ENCODE measurements at places on chromosomes 2 and 18. TPM values are rescaled to one million over a fixed set of nuclear protein-coding genes. Genes with fewer than 3 reads are reported as not detected.

HRH4 gene
- 0.15 TPM for total RNA-seq

ESCO1 gene
- 5.1 TPM for total RNA-seq

OTOS gene
- total RNA-seq: not detected

SERPINB10 gene
- total RNA-seq: not detected

CROCC2 gene
- total RNA-seq: 0.05 TPM

RTP5 gene
- not detected for total RNA-seq

TLX2 gene
- 0.08 TPM for total RNA-seq

HOXD3 gene
- not detected for total RNA-seq

SCYGR6 gene
- total RNA-seq: not detected

AP1S3 gene
- total RNA-seq: 1.3 TPM

BAZ2B gene
- 20.0 TPM for total RNA-seq

SATB2 gene
- 5.8 TPM for total RNA-seq

CD207 gene
- not detected for total RNA-seq

NUP35 gene
- total RNA-seq: 9.5 TPM

BIRC6 gene
- total RNA-seq: 39.9 TPM

CTNNA2 gene
- not detected for total RNA-seq

ST6GAL2 gene
- total RNA-seq: 0.81 TPM

GAL3ST2 gene
- 0.55 TPM for total RNA-seq

STAMBP gene
- 13.3 TPM for total RNA-seq

PDE11A gene
- total RNA-seq: 3.9 TPM

DNER gene
- total RNA-seq: 0.10 TPM

TXNDC2 gene
- total RNA-seq: not detected

ACMSD gene
- 123 TPM for total RNA-seq

SLC35F6 gene
- total RNA-seq: 14.4 TPM

DUSP19 gene
- 1.2 TPM for total RNA-seq

EFR3B gene
- 0.30 TPM for total RNA-seq

CCDC74B gene
- not detected for total RNA-seq

CCDC85A gene
- total RNA-seq: 0.08 TPM

FAM237A gene
- total RNA-seq: not detected

FSIP2 gene
- total RNA-seq: 0.05 TPM

BOK gene
- total RNA-seq: 95.8 TPM

CXCR1 gene
- total RNA-seq: 0.30 TPM

TRIM43 gene
- total RNA-seq: not detected

IL37 gene
- total RNA-seq: not detected

FAHD2A gene
- total RNA-seq: 75.2 TPM

IL1RN gene
- 16.0 TPM for total RNA-seq

CFAP65 gene
- total RNA-seq: 0.05 TPM

ACVR1C gene
- 2.2 TPM for total RNA-seq

Measured in left lobe of liver (tissue), 2 donors.